ENCODE measurements at places on chromosomes 5 and 9.

- DNase-seq: no peak
These were observed 742.8 kb downstream of the NR2F1-AS1 start for GRCh38 chr5:92838253-92838652.

DNA sequence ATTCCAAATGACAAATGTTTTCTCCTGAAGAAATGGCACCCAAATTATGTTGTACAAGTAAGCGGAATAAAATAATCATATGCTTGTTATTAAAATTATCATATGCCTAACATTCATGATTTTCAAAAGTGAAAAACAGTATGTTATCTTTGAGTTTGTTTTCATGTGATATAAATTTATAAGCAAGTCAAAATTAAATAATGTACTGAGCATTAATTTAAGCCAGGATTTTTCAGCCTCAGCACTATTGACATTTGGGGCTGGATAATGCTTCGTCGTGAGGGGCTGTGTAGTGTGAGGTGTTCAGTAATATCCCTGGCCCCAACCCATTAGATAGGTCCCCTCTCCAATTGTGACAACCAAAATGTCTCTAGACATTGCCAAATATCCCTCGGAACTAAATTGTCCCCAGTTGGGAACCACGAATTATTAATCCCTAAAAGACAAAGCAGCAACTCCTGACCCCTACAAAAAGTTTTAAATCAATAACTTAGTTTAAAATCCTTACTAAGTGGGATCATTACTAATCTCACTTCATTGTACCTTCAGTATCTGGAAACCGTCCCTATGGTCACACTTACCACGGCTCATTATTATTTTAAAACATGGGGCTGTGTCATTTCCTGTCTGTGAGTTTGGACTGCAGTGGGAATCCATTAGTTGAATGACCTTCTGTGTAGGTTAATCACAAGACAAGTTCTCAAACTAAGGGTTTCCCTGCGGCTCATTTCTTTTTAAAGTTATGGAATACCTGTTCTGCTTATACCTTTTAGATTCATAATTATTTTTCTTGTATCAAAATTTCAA lies 1.3 kb upstream of the NNT start:
- no peak for DNase-seq

DNA sequence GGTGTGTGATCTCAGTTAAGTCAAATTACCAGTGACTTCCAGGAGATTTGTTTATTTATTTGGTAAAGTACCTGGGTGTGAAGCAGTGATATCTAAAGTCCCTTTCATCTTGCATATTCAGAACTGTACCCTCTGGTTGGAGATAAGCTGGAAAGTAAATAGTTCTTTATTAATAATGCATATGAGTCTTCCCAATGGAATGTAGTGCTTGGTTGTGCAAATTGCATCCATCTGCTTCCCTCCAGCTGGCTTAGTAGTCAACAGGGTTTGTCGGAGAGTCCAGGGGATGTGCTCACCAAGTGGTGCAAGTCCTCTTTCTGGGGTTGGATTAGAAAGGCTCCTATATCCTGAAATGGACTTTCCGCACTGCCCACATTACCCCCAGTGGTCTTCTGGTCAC lies 42.0 kb downstream of the TRPM3 start:
- no peak for DNase-seq

DNA sequence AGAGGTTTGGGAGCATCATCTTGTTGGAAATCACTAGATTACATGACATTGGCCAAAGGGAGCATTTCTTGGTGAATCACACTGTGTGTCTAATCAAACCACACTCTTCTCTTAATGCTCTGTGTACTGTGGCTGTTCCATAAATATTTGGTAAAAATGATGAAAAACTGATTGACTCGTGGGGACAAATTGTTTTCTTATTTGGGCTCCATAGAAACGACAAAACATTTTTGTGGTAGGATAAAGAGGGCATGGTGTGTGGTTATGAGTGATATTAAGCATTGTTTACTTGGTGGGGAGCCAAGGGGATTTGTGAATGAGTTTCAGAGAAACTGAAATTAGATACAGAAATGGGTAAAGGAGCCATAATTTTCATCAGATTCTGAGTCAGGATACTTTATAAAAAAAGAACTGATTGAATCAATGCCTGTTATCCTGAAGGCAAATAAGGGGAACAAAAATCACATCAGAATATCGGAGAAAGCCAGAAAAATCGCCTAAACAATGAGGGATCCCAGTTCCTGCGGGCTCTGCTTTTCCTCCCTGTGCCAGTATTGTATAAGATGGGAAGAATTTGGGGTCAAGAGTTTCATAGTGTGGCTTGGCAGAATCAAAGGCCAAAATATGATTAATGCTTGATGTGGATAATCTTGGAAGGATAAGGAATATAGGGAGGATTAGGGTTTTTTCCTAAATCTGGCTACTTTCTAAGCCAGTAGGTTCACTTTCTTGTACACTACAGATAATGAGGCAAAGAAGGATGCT lies 33.3 kb downstream of the FBXL7 start:
- no peak for DNase-seq

DNA sequence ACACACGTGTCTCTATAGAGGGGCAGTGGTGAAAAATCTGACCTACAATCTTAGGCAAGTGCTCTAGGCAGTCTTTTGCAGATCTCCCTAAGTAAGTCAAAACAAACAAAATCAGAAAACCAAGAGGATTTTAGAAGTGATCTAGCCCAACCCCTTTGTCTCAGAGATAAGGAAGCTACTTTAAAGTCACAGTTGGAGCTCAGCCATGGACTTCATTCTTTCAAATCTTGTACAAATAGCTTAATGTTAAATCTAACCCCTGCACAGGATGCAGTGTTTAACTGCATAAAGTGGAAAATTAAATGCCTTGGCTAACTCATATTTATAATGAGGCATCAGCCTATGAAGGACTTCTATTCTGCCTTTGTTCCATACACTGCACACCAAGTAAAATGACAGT lies 135.1 kb upstream of the RFX3 start:
- no peak for DNase-seq

- no peak for DNase-seq
These were observed 150.0 kb downstream of the CDC42SE2 start for GRCh38 chr5:131413605-131414559.

DNA sequence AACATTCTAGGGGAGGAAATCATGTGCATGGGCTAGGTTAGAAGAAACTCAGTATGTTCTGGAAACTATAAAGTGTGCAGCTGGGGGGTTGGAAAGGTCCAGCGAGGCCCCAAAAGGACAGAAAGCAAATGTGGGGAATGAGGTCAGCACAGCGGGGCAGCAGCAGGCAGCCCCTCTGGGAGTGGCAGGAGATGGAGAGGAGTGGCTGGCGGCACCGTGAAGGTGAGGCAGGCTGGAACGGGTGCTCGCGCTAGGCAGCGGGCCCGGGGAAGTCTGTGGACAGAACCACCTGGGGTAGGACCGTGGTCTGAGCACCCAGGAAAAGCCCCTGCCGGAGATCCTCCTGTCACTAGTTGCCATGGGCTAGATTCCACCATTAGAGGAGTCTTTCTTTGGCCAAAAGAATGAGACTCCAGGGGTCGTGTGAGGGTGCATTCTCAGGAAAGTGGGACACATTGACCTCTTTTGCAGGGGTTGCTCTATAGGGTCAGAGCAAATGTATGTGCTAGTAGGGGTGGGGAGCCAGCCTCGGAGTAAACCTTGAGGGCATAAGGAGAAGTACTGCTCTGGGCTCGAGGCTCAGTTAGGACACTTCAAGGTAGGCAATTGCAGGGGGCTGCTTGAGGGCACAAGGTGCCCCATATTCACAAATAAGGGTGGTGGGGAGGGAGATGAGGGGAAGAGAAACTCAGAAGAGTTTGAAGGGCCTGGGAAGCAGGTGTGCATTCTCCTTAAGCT lies 61.2 kb downstream of the IL6ST start:
- DNase-seq: no peak

DNA sequence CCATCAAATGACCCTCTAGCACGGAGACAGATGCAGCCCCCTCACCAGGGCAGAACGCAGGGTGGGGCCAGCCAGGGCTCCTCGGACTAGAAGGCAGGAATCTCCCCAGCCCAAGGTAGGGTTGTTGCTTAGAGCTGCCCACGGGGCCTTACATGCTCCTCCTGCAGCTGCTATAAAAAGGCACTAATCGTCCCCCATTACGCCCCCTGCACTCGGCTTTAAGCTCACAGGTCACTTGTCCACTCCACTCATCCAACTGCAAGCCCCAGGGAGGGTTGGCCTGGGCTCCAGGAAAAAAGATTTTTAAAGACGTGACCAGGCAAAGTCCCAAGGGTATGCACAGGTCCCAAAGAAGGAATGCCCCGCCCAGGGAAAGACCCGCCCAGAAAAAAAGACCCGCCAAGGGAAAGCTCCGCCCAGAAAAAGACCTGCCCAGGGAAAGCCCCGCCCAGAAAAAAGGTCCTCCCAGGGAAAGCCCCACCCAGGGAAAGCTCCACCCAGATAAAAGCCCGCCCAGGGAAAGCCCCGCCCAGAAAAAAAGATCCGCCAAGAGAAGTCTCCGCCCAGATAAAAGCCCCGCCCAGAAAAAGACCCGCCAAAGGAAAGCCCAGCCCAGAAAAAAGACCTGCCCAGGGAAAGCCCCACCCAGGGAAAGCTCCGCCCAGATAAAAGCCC lies 11.1 kb downstream of the GRIN1 start:
- no peak for DNase-seq

DNA sequence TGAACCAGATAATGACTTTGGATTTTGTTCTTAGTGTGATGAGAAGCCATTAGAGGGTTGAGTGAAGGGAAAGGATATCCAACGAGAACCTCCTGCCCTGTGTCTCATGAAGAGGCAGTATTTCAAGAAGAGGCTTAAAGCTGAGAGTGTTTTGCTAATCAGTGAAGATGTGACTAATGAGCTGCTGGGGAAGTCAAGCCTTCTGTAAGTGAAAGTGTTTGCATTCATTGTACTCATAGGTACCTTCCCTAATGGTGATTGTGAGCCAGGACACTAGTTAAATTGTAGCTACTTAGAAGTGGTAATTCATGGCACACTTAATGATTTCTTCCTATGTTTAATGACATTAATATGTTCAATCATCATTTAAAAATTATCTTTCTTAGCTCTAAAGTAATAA lies 23.7 kb downstream of the PIP5K1B start:
- no peak for DNase-seq

GRCh38 chr9:98778251-98778650 lies 18.1 kb downstream of the ANKS6 start:
- DNase-seq: no peak

DNA sequence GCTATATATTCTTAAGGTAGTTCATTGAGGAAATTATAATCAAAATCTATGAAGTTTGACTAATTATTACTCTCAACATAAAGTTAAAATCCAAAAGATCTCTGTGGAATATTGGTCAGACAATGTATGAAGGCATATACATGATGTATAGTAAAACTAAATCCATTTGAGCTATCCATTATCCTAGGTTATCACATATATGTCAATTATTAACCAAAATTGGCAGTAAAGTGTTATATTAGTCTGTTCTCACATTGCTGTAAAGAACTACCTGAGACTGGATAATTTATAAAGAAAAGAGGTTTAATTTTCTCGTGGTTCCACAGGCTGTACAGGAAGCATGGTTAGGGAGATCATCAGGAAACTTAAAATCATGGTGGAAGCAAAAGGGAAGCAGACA lies 511.7 kb upstream of the SGCD start:
- DNase-seq: no peak

- DNase-seq: no peak
These were observed 4.4 kb downstream of the ST8SIA4 start for GRCh38 chr5:100898504-100899346.

DNA sequence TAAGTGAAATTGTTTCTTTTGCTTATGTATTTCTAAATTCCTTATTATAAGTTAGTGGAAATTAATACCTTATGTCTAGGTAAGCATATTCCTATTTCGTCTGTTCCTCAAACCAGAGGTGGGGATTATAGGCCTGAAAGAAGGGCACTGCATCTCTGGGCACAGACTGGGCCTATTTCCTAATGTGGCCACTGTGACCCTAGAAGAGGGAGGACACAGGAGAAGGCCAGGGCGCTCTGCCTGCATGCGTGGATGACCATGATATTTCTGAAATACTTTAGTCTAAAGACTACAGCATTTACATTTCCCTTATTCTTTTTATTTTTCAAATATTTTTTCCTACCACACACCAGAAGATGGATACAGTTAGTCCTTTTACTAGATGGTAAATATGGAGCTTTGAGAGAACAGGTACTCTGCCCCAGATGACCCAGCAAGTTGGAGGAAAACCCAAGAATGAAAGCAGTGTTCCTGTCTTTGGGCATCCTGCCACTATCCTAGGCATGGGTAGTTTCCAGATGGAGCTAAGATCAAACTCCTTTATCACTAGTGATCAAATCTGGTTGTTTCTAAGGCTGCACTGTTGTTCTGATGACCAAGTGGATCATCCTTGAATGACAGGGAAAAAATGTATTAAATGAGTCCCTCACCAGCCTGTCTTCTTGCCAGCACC lies 27.8 kb downstream of the RUSC2 start:
- DNase-seq: no peak

DNA sequence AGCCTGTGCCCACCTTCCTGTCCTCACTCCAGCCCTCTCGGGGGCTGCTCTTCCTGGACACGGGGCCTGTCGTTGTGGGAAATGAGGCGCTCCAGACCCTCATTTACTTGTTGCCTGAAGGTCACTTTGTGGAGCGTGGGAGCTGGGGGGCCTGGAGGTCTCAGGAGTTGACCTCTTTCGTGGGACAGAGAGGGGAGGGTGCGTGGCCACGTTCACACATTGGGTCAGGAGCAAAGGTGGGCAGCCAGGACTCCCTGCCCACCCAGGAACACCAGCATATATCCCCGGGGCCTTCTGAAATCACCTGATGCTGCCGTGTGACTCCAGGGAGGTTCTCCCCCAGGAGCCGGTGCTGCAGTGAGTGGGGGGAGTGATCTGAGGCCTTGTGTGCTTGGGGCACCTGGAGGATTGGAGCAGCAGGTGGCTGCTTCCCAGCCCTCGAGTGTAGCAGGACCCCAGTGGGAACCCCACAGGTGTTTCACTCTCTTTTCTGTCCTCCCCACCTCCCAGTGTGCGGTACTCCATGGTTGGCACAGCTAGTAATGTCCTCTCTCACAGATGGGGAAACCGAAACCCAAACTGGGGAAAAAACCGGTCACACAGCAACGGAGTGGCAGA lies 20.3 kb downstream of the NCS1 start:
- DNase-seq: no peak

DNA sequence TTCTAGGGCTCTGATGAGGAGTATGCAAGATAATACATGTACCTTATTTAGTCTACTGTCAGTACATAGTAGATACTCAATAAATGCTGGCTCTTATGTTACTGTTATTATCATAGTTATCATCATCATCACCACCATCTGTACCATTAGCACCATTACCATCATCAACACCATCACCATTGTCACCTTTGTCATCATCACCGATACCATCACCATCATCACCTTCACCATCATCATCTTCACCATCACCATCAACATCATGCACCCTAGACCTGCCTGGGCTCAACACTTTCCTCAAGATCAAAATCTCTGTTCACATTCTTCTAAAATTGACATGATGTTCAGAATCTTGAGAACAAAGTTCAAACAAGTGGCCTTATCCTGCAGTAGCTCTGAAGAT lies 126.2 kb upstream of the PANK3 start:
- no peak for DNase-seq

DNA sequence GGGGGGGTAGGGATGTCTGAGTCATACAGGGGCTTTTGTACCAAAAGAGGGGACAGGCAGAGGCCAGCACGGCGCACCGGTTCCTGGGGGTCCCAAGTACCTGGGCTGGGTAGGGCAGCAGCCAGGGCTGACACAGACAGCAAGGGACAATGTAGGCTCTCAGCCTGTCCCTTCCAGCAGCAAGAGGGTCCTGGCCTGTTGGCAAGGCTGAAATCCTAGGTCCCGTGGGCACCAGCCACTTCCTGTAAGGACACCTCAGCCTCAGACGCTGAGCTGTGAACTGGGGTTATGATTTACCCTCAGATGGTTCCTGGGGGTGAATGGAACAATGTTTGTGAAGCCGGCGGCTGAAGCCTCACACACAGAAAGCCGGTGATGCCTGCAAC lies 41.3 kb downstream of the NACC2 start:
- no peak for DNase-seq

- no peak for DNase-seq
These were observed 176.0 kb downstream of the DAB2IP start for GRCh38 chr9:121827251-121827967.
